ENCODE measurements at places on chromosomes 4 and X.

- no peak for DNase-seq
Measured at GRCh38 chr4:145861336-145862318, 77.0 kb downstream of the ZNF827 start.

DNA sequence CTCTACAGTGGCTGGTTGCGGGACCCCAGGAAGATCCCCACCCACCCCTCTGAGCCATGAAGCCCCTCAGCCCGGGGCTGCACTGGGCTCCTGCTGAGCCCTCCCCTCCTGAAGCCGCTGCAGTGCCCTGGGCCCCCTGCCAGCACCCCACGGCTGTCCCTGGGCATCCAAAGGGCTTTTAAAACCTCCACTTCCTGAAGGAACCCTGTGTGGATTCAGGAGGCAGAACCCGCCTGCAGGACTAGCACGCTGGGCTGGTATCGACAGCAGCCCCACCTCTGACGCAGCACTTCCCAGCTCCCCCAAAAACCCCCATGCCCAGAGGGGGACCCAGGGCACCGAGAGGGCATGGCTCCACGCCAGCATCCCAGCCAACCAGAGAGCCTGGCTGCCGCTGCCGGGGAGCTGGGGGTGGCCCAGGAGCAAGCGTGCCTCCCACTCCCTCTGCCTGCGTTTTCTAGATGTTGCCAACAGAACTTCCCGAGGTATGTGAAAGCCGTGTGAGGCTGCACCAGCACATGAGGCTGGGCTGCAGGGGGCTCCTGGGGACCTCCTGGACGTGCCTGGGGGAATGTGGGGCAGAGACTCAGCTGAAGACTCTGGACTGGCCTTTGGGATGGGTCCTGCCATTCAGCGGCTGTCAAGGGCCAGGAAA, 6.3 kb downstream of the MXD4 start:
- peak; percentile 67 for DNase-seq

DNA sequence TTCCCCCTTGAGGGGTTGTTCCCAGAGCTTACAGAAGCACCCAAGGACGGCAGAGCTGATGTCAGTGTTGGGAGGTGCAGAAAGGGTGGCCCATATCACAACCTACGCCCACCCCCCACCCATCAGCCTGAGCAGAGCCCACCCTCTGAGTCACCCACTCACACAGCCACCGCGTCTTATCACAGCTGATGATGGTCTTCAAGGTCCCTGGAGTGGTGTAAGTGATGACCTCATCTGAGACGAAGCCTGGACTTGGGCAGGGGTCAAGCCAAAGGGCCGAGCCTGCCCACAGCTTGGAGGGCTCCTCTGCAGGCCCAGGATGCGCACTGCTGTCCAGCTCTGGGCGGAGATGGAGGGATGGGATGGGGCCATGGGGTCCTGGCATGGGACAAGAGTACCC, 3.0 kb upstream of the HTRA3 start:
- DNase-seq, result no peak

DNA sequence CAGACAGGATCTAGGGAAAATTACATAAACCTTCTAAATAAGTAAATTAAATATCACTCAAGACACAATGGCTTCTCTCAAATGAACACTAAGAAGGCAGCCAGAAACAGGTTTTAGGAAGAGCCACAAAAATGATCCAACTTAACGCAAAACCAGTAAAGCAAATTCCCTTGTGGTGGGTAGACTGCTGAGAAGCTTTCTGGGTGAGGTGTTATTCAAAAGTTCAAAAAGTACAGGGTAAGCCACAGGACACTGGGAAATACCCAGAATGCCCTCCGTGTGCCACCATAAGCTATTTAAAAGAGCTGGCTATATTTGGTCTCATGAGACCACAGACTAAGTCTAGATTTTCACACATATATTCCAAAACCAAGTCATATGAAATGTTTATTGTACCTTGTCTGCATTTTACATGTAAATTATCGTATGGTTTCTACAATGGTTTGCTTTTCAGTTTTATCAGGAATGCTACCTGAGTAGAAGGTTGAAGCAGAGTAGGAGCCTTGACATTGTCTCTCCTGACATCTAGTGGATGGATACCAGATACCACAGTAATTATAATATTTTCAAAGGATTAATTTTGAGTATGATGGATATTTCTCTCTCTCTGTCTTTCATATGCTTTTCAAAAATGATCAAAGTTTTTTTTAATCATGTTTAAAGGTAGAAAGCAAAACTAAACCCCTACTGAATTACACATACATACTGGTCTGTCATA, 109.3 kb upstream of the KLHL13 start:
- DNase-seq, result no peak

- no peak for DNase-seq
Measured at GRCh38 chr4:48943387-48943786, 36.8 kb upstream of the OCIAD2 start.

DNA sequence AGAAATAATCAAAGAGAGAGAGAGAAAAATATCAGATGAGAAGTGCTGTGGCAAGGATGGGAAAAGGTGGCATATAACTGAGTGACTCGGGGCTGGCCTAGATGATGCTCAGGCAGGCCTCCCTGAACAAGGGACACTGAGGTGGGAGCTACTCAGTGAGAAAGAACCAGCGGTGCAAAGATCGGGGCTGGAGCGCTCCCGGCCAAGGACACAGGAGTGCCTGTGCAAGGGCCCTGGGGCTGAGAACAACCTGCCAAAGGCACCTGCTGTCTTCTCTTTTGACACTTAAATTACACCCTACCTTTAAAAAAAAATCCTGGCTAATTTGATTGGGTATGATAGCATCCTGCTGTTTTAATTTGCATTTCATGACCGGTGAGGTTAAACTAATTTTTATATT, 77.7 kb upstream of the C4orf50 start:
- no peak for DNase-seq

- DNase-seq, result peak; percentile 82
Measured at GRCh38 chrX:50813843-50814661, at the start of gene SHROOM4. Gene SHROOM4 (minus strand): TSS chrX:50814194. CDS start chrX:50814018, 176 bp downstream.

DNA sequence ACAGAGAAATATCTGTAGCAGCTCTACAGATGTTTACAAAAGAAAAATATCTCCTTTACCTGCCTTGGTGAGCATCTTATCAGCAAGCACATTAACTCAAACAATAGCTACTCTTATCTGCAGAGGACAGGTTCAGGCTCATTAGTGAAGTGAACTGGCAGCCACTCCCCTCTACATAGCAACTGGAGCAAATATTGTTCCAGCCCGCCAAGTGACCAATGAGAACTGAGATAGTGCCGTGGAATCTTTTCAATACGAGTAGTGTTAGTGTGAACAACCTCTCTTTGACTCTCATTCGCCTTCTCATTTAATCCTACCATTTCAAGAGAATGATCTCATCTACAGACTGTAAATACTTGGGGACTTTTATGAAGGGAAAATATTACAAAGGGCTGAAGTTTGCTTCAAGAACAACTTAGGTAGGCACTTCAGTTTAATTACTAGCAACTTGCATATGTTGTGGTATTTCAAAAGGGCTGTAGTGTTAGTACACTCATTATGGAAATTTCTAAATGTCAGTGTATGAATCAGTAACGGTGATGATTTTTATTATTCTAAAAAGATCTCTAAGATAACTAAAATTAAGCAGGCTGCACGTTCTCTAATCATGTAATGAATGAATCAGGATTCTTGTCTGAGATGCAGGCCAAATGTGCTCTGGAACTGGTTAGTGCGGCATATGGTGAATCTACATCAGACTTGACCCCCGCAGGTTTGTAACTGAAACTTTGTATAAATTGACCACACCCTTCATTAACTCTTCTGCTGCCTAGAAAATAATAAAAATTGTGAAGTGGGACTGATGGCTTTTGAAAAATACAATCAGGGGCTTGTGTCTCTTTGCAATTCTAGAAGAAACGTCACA, 72.4 kb downstream of the PALLD start:
- DNase-seq, result no peak

DNA sequence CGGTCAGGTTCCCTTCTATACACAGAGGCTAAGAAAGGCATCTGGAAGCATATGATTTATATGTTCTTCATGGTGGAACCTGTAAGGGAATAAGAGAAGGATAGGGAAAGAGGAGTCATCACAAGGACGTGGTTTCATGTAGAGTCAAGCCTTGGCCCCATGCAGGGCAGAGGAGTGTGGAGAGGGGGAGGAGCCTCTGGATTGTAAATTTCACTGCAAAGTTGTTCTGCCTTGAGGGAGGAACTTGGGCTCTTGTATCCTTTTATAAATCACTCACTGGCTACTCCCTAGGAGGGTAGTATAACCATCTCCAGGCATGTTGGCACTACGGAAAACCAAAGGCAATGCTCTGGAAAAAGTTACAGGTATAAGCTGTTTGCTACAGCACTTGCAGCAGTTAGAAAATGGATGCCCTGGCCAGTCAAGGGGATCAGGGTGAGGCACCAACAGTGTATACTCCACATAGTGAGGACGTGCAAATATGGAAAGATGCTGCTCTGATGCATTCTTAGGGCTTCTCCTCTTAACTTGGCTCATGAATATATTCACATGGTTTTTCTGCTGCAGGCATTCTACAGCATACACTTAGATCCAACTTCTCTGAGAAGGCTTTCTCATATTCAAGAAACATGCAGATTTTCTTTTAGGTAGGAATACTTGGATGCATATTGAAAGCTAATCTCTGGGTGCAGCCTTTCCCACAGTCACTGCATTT, 60.3 kb upstream of the ZNF81 start:
- no peak for DNase-seq

- DNase-seq, result no peak
Measured at GRCh38 chr4:156169011-156169410, 215.3 kb upstream of the CTSO start.

GRCh38 chr4:94352996-94353395, 10.4 kb upstream of the HPGDS start:
- DNase-seq, result no peak

DNA sequence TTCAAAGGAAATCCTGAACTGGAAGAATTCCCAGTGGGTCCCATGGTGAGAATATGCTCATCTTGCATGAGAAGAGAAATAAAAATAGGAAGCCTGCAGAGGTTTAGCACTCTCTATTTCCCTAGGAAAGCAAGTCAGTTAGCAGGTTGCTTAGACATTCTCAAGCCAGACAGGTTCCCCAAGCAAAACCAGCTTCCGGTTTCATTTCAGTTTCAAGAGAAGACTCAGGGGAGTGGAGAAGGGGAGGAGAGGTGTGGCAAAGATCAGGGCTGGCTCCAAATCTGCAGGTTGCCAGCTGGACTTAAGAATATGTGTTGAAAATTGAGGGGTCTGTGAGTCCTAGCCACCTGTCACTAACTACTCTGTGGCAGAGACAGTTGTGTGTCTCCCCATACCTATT, 107.5 kb downstream of the CLNK start:
- no peak for DNase-seq

GRCh38 chr4:145545031-145545430, 63.4 kb downstream of the SMAD1 start:
- no peak for DNase-seq

GRCh38 chr4:141391771-141392170, 171.1 kb downstream of the ZNF330 start:
- no peak for DNase-seq

GRCh38 chr4:160299177-160299576, 1196.3 kb downstream of the RAPGEF2 start:
- DNase-seq, result no peak

- no peak for DNase-seq
Measured at GRCh38 chr4:48651914-48652313, 128.2 kb downstream of the FRYL start.

GRCh38 chrX:97524340-97524739, 640.6 kb downstream of the RPA4 start:
- no peak for DNase-seq

DNA sequence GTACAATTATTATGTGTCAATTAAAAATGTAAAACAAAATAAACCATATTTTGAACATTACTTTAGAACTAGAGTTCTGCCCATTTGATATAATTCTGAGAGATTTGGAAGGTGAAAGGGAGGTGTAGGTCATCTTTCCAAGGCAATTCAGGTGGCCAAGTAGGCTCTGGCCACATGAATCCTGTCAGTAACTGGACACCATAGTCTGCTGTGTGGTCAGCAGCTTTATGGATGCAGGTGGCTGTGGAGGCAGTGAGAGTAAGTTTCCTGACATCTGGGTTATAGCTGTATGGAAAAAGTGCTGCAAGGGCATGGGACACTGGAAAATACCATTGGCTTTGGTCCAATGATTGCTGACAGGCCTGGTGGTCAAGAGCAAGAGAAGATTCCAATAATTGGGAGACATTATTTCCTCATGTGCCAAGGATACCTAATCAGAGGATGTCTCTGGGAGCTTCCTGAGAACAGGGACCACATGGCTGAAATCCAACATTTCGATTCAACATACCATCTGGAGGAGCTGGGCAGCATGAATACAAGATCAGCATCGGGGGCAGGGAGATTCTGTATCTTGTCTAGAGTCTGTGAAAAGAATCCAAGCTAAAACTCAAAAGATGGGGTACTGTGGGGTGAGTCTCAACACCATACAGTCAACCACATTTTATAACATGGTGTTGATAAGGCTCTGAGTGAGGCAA, 523.1 kb downstream of the MID1IP1 start:
- no peak for DNase-seq

DNA sequence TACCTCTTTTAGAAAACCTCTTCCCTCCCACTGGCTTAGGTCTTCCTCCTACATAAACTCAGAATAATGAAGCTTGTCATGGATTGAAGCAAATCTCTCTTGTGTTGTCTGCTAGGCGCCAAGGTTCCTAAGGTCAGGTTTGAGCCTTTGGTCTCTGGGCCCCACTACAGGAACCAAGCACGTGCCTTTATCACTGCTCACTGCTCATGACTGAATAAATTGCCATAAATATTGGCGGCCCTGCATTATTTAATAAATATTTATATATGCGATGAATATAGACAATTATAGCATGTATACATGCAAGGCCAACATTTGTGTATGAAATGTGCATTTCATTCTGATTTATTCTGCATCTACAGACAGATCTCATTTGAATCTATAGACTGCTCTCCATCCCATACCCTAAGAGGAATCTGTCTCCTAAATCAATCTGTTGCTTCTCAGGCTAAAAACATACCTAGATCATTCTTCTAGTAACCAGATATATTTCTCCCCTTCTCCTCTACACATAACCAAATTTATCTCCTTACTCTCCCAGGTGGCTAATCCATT, 1717.6 kb upstream of the TENM3 start:
- no peak for DNase-seq

- no peak for DNase-seq
Measured at GRCh38 chr4:174626342-174627008, 104.2 kb upstream of the HPGD start.

DNA sequence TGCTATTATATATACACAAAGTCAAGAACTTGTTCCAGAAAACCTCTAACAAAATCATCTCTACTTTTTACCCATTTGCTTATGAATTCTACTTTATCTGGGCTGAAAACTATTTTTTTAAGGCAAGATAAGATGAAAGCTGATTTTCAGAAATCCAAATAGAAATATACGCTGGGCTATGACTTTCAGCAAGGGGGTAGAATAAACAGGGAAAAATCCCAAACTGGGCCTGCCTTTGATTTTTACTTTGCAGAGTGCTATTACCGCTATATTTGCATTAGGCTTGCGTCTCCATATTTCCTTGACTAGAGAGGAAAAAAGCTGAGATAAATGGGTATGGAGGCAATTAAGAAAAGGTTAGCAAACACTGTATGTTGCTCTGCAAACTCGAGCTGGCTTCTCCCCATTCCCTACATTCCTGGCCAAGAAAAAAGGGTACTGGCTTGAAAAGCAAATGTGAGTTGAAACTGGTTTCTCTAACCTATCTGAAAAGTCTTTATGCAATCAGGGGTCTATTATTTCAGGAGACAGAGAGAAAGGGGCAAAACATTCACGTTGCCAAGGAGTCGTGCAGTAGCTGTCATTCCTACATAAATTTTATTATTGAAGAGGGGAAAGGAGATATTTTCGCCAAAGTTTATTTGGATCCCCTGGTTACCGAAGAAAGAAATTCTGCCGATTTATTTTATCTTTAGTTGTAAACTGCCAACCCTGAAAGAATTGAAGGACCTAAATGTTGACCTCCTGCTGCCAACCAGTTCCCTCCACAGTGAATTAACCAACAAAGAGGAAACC, 2.2 kb downstream of the TMEM47 start:
- DNase-seq, result no peak

All from upper lobe of right lung (tissue), 1 donor.